ENCODE measurements at places on chromosomes 2 and 18. TPM values are rescaled to one million over a fixed set of nuclear protein-coding genes. Genes with fewer than 3 reads are reported as not detected.

GRCh38 chr18:55588111-55588869 is at the start of gene TCF4:
TCF4 (minus strand) TSS chr18:55588192; CDS start chr18:55587116, 1,076 bp downstream.
- peak; percentile 60 for DNase-seq

GRCh38 chr2:139353874-139354273 is 573.7 kb upstream of the NXPH2 start:
- no peak for DNase-seq

DNA sequence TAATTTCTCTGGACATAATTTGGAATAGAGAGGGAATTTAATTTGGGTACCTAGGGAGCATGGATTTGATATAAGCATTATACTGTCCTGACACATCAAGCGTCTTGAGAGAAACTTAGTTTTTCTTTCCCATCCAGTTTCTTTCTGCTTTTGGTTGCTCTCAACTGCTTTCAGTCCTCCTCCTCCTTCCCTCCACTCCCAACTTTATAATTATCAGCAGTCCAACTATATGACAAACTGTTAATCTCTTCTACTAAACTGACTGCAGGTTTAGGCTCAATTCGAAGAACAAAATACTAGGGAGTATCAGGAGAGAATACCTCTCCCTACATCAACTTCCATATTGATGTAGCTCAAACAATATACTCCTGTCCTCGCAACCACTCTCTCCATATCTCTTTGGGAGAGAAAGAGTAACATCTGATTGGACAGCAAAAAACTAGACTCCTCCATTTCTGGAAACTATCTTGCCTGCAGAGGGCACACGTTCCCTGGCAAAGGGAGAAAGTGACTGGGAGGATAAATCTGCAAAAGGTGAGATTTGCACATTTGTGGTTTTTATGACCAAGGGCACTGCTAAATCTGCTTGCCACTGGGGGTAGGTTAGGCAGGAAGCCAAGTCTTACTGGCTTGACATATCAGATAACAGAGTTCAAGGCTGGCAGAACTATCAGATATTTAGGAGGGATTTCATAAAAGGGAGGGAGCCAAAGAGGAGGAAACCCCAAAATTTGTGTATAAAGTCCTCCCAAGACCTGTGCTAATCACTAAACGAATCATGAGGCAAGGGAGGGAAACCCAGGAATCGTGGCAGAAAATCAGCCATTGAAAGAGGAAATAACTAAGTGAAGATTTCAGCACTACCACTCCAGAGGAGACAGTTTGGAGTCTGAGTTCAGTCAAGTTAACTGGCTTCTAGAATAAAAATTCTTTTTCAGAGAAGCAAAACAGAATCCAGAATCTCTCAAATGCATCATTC is 40.0 kb downstream of the ICA1L start:
- DNase-seq, result peak; percentile 73

DNA sequence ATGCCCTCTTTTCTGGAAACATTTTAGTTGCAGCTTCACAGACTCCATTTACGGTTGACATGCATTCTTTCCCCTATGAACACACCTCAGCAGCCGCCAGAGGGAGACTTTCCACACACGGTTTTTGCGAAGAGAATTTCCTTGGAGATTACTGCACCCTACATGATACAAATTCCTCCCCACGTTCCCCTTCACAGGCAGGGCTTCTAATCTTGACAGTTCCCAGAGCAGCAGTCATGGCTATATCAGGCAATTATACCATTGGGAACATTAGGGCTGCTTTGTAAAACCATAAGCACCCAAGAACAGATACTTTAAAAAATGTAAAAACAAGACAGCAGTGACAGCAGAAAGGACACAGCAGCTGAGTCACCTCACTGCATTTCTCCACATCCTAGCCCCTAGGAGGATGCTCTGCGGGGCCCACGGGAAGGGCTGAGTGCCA is 253.8 kb downstream of the TGIF1 start:
- DNase-seq, result peak; percentile 63

DNA sequence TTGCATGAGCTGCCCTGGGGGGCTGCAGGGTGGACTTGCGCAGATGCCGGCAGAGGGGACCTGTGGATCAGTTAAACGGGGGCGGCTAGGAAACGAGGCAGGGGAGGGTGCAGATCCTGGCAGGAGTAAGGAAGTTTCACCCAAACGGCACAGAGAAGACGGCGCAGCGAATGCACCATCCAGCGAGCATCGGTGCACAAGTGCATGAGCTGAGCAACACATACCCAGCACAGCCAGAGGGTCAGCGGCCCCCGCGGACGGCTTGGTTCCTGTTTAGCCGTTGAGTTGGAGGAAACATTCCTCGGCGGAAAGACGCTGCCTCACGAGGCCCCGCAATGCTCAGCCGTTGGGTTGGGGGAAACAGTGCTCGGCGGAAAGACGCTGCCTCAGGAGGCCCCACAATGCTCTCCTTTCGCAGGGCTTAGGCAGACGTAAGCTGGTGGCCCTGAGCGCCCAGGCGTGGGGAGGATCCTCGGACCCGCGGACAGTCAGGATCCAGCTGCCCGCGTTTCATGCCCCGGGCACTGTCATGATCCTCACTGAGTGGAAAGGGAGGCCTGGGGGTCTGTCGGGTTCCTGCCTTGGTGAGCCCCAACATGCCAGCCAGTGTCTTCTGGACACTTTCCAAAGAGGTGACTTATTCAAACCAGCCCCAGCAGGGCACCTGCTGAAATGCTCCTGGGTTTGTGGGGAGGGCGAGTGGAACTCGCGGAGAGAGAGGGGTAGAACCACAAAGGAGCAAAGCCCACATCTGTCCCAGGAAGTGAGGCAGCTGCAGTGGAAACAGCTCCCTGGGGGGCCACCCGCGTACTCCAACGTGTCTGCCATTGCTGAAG is 86.3 kb downstream of the NDUFA10 start:
- no peak for DNase-seq

- no peak for DNase-seq
Measured at GRCh38 chr2:23301136-23301535, 83.8 kb upstream of the KLHL29 start.

GRCh38 chr2:39127973-39128372 is 7.1 kb upstream of the SOS1 start:
- DNase-seq, result peak; percentile 75

- DNase-seq, result no peak
Measured at GRCh38 chr2:227415538-227416424, 28.0 kb upstream of the SCYGR1 start.

- no peak for DNase-seq
Measured at GRCh38 chr2:200379481-200380090, 73.1 kb downstream of the SPATS2L start.

DNA sequence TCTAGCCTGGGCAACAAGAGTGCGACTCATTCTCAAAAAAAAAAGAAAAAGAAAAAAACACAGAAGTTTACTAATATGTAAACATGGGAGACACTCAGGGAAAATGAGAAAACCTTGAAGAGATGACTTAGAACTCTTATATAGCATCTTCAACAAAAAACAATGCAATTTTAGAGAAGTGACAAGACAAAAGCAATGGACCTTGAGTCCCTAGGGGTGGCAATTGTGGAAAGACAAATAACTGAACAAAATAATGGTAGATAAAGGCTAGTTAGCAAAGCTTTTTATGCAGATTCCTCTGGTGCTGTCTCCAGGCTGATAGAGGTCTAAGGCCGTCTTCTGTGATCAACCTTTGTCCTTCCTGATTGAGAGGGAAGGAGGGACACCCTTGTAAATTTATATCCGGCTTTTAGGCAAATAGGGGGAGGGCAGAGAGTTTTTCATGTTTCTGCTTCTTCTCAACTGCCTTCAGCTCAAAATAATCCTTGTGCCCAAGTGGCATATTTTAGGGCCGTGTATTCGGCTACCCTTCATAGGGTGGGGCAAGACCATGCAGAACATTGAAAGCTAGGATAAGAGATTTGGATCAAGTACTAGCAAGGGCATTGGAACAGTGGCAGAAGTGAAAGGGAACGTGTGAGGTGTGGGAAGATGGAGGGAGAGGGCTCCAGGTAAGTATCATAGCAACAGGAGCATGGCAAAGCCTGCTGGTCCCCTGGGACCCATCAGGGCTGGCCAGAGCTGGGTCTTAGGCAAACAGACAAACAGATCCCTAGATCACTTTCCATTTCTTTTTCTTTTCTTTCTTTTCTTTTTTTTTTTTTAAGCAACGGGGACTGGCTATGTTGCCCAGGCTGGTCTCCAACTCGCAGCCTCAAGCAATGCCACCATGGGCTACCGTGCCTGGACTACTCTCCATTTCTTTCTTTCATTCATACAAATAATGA is 116.2 kb upstream of the STPG4 start:
- no peak for DNase-seq

DNA sequence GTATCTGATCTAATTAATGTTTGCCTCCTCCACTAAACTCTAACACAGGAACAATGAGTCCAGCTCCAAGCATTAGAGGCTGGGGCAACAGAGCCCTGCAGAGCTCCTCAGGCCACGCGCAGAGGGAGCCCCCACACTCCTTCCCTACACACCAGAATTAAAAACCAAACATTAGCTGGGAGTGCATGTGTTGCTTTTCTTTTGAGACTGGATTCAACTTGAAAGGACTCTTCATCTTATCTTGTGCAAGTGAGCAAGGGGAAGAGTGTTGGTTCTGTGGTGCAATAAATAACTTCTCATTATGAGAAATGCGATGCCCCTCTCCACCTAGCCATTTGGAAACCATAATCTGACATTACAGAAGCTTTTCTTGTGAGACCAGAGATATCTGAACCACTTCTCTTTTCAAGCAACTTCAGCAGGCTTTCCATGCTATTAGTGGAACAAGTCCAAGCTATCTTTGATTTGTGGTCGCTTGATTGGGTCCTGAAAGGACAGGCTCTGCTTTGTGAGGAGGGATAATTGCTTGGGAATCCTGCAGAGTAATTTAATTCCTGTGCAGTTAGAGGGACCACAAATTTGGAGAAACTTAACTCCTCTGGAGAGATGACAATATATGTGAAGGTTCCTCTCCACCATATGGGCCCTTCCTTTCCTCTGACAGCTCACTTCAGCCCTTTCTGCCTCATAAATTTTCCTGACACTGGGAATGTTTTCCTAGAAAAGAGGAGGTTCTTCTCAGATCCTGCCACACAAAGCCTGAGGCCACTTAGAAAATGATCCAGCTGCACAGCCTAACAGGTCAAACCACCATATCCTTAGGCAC is 112.5 kb downstream of the ATL2 start:
- no peak for DNase-seq

The SERPINB13 gene
- total RNA-seq, result not detected

The ZSCAN30 gene
- 25.4 TPM for total RNA-seq

The AOX1 gene
- total RNA-seq, result 0.82 TPM

The PRSS56 gene
- not detected for total RNA-seq

All from activated CD4-positive, alpha-beta T cell treated with anti-CD3 and anti-CD28 coated beads for 36 hours (primary cell).